ENCODE measurements at places on chromosomes 16 and 17.

DNA sequence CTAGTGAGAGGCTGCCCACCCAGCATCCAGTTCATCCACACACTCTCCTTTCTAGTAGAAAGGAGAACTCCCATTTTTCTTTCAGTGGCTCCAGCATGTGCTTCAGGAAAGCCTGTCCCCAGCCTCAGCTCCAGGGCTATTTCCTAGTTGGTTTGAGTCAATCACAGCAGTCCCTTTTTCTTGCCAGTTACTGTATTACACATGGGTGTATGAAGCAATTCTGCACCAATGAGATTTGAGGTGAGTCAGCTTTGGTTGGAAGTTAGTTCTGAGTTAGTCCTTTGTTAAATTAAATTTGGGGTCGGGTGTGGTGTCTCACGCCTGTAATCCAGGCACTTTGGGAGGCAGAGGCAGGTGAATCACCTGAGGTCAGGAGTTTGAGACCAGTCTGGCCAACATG lies 24.8 kb downstream of the RAD51D start:
- peak; percentile 61 for DNase-seq

GRCh38 chr16:642189-643049 lies 791 bp downstream of the MCRIP2 start:
- DNase-seq: peak; percentile 83

DNA sequence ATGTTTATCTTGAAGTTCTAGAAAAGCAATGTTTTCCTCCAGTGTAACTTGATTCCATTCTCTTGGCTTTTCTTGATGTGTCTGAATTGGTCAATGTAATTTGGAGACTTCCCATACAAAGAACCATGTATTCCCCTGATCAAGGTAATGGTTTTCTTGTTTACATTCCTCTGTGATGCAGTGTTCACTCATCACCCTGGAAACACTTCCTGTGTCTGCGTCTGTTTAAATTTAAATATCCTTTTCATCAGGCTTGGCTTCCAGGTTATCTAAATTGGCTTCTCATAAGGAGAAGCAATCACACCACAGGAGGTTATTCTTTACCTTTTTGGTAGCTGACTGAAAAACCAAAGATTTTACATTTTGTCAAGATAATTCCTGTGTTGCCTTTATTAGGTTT lies 237.3 kb upstream of the WSCD1 start:
- DNase-seq: no peak

DNA sequence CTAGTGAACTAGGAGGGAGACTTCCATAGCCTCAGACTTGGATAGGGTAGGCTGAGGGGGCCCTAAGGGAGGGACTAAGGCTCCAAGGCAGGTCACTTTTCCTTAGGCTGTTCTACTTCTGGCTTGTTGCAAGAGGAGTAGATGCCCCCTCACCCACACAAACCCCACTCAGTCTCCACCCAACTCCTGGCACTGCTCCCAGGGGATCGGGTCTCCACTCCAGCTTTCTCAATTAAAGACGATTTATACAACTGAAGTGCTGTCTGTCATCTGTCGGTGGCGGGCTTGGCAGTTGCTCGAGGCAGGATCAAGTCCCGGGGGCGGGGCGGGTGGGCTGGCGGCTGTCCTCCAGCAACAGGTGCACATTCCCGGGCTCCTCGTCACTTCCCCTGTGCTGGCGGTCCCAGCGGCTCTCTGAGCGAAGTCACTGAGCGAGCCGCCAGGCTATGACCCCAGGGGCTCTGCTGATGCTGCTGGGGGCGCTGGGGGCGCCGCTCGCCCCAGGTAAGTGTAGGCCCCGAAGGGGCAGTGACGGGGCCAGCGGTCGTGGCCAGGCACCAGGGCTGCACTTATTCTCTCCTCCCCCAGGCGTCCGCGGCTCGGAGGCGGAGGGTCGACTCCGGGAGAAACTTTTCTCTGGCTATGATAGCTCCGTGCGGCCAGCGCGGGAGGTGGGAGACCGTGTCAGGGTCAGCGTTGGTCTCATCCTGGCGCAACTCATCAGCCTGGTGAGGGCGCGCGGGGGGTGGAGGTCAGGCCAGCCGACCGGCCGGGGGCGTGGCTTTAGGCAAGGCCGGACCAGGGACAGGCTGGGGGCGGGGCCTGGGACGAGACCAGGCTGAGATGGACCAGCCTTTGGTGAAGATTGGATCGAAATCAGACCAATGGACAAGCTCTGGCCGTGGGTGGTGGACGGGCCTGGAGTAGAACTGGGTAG lies at the start of gene CHRNB1:
CHRNB1 (plus strand) TSS at position 380 of the 937 bp plus-strand sequence; CDS start at position 447, 67 bp downstream.
- DNase-seq: no peak

GRCh38 chr17:48627118-48627597 lies 1.0 kb upstream of the HOXB9 start:
- DNase-seq: no peak

DNA sequence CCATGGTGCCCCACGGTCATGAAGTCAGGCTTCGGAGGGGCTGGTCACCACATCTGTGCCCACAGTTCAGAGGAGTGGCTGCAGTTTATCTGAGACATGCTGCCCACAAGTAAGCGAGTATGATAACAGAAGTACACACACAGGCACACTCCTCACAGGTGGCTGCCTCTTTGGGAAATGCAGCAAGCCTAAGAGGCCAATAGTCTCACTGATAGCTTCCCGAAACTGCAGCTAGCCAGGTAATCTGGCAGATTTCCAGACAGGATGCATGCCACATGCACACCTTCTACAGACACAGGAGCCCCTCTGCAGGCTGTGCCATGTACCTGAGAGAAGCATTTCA lies 12.6 kb upstream of the GFOD2 start:
- DNase-seq: no peak

DNA sequence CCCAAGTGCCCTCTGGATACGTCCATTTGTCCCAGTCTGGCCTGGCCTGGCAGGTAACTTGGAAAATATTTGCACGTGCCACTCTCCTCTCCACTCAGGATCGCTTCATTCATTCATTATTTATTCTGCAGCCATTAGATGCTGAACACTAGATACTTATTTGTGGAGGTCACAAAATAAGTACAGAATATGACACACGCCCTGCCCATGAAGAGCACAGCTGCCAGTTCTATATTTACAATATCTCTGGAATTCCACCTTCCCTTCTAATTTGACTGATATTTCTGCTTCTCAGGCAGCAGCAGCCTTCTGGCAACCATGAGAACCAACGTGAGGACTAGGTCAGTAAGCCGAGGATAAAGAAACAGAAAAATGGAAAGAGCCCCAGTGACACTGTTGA lies 20.9 kb downstream of the TRIM16 start:
- DNase-seq: no peak

GRCh38 chr16:58440131-58440530 lies 47.9 kb downstream of the GINS3 start:
- no peak for DNase-seq

- peak; percentile 22 for DNase-seq
These were observed 8.4 kb upstream of the SHCBP1 start for GRCh38 chr16:46629331-46630219.

DNA sequence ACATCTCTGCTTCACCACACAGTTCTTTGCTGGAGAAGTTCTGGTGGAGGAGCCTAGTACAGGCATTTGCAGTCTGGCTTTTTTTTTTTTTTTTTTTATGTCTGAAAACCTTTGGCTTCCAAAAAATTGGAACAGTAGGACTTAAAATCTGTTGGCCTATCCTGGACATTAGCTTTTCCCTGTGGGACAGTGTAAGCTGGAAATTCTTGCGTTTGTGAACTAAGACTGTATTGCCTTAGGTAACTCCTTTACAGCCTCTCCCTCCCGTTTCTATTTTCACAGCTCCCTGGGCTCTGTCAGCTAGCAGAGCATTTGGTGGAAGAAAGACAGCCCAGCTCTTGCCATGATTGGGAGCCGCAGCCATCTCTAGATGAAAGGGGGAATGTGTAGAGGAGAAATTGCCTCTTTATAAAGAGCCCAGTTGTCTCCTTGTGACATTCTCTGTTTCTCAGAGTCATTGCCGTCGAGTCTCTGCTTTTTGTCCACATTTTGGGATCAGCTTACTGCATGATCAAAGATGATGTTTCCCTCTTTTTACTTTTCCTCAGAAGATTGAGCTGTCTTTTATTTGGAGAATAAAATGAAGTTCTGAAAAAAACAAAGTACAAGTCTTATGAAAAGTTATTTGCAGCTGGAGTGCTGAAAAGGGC lies 227.5 kb downstream of the SPECC1 start:
- no peak for DNase-seq

GRCh38 chr16:23186171-23186570 lies 3.6 kb downstream of the SCNN1G start:
- DNase-seq: no peak

- no peak for DNase-seq
These were observed 119.4 kb downstream of the FOXL1 start for GRCh38 chr16:86697715-86698114.

DNA sequence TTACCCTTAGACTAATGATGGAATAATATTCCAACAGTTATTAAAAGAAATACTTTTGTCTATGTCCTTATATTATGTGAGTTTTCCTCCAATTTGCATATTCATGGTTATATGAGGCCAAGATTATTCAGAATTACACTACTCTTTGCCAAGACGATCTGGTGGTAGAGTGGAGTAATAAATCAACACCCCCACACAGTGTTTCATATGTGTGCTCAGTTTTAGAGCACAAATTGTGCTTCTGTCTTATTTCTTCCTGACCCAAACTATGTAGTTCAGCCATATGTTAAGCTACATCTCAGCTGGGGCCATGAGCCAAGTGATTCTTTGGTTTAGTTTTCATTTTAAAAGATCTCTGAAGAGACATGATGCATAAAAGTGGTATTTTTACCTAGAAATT lies 26.9 kb upstream of the PPM1E start:
- no peak for DNase-seq

DNA sequence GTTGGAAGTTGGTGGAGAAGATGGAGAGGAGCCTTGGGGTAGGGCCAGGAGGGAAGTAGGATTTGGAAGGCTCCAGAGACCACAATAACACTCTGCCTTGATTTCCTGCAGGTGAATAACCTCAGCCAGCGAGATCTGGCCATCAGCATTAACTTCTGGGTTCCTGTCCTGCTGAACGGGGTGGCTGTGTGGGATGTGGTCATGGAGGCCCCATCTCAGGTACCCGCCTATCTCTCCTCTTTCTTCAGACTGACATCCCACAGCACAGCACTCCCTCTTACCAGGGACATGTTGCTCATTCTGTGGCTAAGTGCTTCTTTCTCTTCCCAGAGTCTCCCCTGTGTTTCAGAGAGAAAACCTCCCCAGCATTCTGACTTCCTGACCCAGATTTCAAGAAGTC lies 4.9 kb downstream of the COX6A2 start:
- DNase-seq: no peak

- no peak for DNase-seq
These were observed 2.0 kb downstream of the CACNA1H start for GRCh38 chr16:1154887-1155331.

DNA sequence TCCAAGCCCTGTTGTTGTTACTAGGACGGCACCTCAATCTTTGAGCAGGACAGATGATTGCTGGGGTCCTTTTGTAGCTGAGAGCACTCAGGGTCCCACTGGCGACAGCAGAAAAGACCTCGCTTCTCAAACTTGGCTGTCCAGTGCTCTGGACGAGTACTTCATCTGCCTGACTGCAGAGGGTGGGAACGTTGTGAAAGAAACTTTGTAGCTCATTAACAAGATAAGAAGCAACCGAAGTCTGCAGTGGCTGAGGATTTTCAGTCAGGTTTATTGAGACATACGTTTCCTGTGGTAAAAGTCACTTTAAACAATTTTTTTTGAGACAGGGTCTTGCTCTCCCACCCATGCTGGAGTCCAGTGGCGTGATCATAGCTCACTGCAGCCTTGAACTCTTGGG lies 191.7 kb downstream of the PRKCB start:
- no peak for DNase-seq

GRCh38 chr17:57522042-57523005 lies 222.8 kb downstream of the CCDC182 start:
- DNase-seq: no peak

DNA sequence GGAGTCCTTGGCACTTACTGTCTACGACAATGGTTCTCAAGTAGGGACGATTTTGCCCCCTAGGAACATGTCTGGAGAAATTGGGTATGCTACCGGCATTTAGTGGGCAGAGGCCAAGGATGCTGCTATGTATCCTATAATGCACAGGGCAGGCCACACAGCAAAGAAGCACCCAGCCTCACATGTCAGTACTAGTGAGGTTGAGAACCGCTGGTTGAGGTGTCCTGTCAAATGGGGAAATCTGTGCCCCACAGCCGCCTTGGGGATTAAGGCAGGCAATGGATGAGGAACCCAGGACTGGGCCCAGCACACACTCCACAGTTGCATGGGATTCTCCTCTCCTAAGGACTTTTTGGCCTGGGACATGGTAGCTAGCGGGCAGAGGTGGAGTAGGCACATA lies 86.7 kb upstream of the TOB1 start:
- no peak for DNase-seq

DNA sequence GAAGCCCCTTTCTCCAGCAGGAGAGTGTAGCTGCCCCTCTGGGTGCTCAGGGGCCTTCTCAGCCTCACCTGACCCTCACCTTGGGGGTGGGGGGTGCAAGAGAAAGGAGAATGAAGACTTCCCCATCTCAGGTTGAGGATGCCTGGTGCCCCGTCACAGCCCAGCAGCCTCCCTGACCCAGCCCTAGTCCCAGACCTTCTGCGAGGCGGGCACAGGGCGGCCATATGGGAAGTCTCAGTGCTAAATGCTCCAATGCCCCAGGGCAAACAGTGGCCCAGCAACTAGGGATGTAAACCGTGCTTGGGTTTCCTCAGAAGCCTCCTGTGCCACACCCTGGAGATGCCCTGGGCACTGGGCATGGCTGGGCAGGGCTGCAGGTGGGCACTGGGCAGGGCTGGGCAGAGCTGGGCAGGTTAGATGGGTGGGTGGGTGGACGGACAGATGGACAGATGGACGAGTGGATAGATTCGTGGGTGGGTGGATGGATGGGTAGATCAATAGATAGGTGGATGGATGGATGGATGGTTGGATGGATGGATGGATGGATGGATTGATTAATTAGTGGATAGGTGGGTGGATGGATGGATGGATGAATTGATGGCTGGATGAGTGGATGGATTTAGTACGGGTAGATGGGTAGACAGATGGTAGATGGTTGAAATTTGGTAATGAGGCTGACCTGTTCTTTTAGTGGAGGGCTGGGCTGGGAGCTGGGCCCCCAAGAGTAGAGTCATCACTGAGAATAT lies 16.8 kb downstream of the TPSD1 start:
- no peak for DNase-seq

DNA sequence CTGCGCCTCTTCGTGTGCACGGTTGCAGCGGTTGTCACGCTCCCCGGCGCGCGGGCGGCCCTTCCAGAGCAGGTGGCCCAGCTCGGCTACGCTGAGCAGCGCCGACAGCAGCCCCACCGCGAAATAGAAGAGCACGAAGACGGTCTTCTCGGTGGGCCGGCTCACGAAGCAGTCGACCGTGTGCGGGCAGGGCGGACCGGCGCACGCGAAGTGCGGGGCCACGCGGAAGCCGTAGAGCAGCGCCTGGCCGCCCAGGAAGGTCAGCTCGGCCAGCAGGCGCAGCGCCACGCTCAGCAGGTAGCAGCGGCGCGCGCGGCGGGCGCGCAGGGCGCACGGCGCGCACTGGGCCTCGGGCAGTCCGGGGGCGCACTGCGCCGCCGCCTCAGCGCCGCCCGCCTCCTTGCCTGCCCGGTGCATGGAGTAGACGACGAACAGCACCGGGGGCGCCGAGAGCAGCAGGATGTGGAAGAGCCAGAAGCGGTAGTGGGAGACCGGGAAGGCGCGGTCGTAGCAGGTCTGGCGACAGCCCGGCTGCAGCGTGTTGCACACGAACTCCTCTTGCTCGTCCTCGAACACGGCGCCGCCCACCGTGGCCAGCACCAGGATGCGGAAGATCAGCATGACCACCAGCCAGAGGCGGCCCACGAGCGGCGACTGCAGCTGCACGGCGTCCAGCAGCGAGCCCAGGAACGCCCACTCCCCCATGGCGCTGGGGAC lies 1.3 kb downstream of the GJD3 start:
- DNase-seq: no peak

- no peak for DNase-seq
These were observed 66.5 kb upstream of the ZNF267 start for GRCh38 chr16:31807086-31807485.
